ENCODE measurements at places on chromosomes 11 and 22. TPM values are rescaled to one million over a fixed set of nuclear protein-coding genes. Genes with fewer than 3 reads are reported as not detected.

Gene CUL5
- 76.6 TPM for total RNA-seq

Gene CLMP
- total RNA-seq: 58.9 TPM

DNA sequence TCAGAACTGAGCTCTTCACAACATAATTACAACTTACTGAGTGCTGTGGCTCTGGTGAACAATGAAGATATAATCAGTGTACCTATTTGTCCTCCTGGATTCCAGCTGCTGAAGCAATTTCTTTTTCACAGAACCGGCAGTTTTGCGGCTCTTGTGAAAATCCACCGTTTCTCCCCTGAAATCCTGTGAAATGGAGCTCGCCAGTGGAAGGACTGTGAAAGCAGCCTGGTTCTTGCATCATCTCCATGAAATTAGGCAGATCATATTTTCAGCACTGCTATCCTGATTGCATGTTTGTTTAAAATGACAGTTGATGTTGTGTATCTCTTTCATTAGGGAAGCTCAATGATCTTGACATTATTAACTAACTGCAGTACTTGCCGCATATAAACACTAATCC is 120.2 kb upstream of the SNX19 start:
- no peak overlapping the region for H3K4me3 ChIP-seq
- H3K27me3 ChIP-seq: no peaks in the 10 kb centered on the region
- no peak overlapping the region for H3K27ac ChIP-seq
- H3K36me3 ChIP-seq: no peaks in the 10 kb centered on the region

GRCh38 chr11:117670924-117671323 is 126.1 kb downstream of the DSCAML1 start:
- H3K4me3 ChIP-seq: no peak overlapping the region
- no peaks in the 10 kb centered on the region for H3K36me3 ChIP-seq
- H3K4me1 ChIP-seq: no peaks in the 10 kb centered on the region
- H3K27ac ChIP-seq: no peak overlapping the region
- no peak for DNase-seq

DNA sequence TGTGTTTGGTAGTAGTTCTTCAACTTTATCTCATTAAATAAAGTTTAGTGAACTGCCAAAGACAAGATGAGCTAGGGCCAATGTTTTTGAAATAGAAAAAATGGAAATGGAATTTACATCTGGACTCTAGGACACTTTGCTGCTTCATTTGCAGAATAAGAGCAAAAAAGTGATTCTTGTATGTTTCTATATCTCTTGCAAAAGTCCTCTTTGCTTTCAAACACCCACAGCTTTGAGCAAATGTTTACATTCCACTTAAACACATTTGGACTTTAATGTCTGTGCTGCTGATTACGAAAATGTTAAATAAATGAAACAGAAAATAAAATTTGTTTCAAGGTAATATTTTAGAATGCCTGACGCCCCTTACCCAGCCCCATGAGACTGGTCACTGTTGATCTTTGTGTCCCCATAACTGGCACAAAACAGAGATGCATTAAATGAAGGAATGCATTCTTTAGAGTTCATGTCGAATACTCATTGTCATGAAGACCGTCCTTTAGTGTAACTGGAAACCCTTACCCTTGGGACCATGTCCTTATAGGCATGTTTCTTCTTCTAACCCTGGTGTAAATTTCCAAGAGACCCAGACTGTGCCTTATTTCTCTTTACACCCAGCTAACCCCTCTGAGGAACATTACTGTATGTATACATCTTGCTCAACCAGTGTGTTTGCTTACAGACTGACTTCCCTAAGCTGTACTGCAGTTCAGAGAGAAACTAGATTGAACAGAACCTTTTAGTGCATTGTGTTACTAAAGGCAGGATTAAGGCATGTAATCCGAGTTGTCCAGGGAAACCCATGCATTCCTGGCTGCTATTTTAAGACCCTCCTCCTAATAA is 199.7 kb downstream of the NAV2 start:
- H3K4me1 ChIP-seq: peaks cover 32% of the 10 kb centered on the region
- H3K4me3 ChIP-seq: no peak overlapping the region
- H3K27me3 ChIP-seq: no peaks in the 10 kb centered on the region
- peak overlapping the region; percentile 31 for H3K27ac ChIP-seq
- DNase-seq: peak; percentile 54

- H3K4me1 ChIP-seq: peaks cover 28% of the 10 kb centered on the region
- no peaks in the 10 kb centered on the region for H3K27me3 ChIP-seq
- H3K27ac ChIP-seq: peak overlapping the region; percentile 25
- no peaks in the 10 kb centered on the region for H3K36me3 ChIP-seq
- no peak for DNase-seq
Observed at GRCh38 chr11:65576867-65577755, 1.3 kb downstream of the EHBP1L1 start.

- H3K27ac ChIP-seq: no peak overlapping the region
- H3K27me3 ChIP-seq: no peaks in the 10 kb centered on the region
- no peaks in the 10 kb centered on the region for H3K36me3 ChIP-seq
- no peak overlapping the region for H3K4me3 ChIP-seq
- H3K4me1 ChIP-seq: no peaks in the 10 kb centered on the region
Observed at GRCh38 chr11:112623057-112623456, 338.2 kb upstream of the NCAM1 start.
